Activated CD4-positive, alpha-beta T cell treated with anti-CD3 and anti-CD28 coated beads for 24 hours (primary cell): ENCODE measurements at places on chromosomes 3 and 15.

DNA sequence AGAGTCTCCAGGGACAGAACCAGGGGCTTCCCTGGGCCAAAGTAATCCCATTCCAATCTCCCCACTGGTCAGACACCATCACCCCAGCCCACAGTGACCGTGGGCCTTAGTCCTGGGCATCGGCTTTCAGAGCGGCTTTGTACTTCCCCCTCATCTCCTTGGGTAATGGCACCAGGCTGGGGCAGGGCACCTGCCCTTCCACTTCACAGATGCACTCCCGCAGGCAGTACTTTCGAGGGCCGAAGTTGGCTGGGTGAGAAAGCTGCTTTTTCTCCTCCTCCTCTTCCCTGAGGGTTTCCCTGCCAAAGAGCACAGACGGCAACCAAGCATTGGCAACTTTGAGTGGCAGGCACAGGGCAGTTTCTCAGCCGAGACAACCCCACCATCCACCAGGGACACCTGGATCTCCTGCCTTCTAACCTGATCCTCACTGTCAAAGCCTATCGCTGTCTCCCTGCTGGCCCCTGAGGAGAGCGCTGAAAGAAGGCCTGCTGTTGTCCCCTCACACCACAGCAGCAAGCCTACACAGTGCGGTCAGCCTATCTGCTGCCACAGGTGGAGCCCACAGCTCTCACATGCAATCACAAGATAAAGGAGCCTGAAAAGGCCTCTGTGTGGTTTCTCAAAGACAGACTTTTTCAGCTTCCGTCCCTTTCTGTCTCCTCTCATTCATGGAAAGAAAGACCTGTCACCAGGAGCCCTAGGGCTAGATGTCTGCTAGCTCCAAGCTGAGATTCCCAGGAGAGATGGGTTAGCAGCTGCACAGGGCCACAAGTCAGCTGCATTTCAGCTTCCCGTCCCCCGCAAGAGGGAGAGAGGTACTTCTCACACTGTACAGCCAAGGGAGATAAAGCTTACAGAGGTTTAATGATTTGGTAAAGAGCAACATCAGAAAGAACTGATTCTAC, 12.5 kb downstream of the MRPS25 start:
- no peak for DNase-seq

DNA sequence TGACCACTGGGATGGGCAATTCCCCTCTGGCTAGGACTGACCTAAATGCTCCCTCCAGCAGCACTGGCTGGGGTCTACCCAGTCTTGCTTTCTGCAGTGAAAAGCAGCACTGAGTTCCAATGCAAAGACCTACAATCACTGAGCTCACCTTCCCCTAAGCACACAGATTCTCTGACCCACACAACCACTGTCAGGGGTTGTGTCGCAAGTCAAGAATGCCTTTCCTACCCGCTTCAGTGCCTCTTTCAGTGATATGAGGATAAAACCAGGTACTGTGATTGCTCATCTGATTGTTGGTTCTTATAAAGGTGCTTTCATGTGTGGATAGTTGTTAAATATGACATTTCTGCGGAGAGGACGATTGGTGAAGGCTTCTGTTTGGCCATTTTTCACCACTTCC, 345.6 kb downstream of the GAP43 start:
- DNase-seq, result no peak

GRCh38 chr15:61383421-61383820, 154.3 kb upstream of the RORA start:
- DNase-seq, result no peak

GRCh38 chr3:38397320-38397719, 50.7 kb downstream of the XYLB start:
- no peak for DNase-seq

DNA sequence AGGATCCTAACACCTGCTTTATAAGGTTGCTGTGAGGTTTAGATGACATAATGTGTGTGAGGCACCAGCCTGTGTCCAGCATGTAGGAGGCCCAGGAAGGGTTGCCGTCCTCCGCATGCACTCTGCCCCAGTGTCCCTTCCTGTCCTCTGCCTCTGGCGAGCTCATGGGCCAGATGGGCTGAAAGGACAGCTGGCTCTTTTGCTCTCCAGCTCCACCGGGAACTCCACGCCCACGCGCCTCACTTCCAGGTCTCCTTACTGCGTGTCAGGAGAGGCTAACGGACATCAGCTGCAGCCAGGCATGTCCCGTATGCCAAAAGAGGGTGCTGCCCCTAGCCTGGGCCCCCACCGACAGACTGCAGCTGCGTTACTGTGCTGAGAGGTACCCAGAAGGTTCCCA, 12.2 kb downstream of the MUC20 start:
- DNase-seq, result no peak

DNA sequence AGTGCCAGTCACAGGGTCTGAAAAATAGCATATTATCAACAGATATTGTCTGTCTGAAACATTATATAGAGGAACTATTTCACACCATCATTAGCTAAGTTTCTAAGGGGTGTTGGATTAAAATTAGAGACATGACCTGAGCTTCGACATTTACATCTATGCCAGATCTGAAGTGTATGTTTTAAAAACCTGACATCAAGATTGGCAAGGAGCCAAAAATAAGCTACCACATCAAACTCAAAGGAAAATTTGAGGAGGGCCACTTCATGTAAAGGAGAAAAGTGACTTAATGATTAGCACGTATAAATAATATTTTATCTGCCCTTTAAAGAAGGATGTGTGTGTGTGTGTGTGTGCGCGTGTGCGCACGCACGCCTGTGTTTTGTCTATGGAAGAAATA, 752.0 kb upstream of the GRM7 start:
- DNase-seq, result no peak

DNA sequence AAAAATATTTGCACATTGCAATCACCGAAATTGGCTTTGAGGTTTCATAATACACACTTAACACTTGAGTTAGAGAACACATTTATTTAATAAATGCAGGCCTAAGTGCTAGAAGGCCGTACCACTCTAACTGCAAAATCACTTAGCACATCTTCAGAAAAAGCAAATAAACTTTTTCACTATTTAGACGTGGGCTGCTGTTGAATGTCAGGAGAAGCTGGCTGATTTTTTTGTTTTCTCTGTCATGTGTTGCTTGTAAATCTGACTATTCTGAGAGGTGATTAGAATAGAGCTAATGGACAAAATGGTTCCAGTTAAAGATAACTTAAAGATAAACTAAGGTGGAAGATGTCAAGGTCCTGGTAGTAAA, 265.1 kb downstream of the FOXP1 start:
- no peak for DNase-seq

- DNase-seq, result no peak
Observed at GRCh38 chr15:94412979-94413746, 181.8 kb downstream of the MCTP2 start.

DNA sequence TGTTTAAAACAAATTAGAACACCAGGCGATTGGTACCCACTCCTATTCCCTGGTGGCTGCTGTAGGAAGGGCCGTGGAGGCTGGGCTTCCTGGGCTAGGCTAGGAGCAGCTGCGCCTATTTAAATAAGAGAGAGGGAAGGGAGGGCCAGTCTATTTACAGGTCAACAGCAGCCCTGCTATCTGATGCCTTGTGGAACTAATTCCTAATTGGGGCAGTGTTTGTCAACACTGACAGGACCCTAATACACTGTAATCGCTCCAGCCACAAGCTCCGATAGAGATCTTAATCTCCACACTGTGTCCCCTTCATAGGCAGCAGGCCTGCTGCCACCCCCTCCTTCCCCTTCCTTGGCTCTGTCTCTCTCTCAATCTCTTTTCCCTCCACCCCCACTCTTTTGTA, 116.9 kb upstream of the SOX14 start:
- DNase-seq, result no peak

GRCh38 chr15:88376574-88377174, 90.5 kb downstream of the MRPL46 start:
- DNase-seq, result no peak

- no peak for DNase-seq
Observed at GRCh38 chr15:79816571-79816970, 80.2 kb downstream of the MTHFS start.

GRCh38 chr3:115533218-115533617, 90.1 kb upstream of the GAP43 start:
- DNase-seq, result no peak

DNA sequence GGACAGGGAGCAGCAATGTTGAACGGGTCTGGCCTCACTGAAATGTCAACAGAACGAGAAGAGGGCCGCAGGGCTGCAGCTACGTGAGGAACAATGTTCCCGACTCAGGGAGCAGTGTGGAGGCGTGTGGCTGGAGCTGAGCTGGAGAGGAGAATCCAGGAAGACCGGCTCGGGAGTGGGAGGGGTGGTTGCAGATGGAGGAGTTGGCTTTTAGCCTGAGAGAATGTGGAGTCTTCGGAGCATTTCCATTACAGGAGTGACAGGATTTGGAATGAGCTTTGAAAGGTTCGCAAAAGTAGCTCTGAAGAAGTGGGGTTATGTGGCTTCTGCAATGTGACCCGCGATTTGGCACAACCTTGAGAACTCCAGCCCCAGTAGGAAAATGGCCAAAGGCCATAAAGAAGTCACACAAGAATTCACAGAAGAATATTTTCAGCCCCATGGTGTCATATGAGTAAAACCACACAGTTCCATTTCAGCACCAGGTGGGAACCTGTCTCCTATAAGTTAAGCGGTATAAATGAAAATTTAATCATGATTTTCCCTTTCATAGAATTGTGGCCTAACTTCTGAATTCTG, 78.8 kb upstream of the NSMCE3 start:
- no peak for DNase-seq

- no peak for DNase-seq
Observed at GRCh38 chr3:18132991-18133390, 292.1 kb downstream of the SATB1 start.

GRCh38 chr15:97890307-97890706, 70.2 kb upstream of the ARRDC4 start:
- DNase-seq, result no peak
